ENCODE measurements at places on chromosomes 2 and 18.

GRCh38 chr18:9535430-9535991 lies 60.2 kb downstream of the RALBP1 start:
- DNase-seq: no peak

- peak; percentile 16 for DNase-seq
These were observed 743 bp downstream of the HADHA start for GRCh38 chr2:26243470-26244308.

DNA sequence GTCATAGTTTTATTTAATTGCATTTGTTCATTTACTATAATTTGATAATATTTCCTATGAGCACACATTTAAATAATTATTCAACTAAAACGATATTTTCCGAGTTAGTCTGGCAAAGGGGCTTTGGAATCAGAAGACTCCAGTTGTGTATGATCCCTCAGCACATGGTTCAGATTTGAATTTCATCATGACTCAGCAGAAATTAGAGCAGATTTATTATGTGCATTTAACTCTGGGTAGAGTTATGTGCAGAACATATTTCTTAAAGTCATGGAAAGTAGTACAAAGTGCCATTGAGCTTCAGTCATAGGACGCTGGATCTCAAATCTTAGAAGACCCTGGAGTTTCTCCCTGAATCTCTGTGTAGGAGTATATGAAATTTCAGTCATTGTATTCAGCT lies 106.7 kb downstream of the ADCYAP1 start:
- DNase-seq: no peak

- DNase-seq: no peak
These were observed 352.0 kb downstream of the TNS1 start for GRCh38 chr2:217650716-217651360.

GRCh38 chr2:233456934-233457333 lies 102.6 kb downstream of the DGKD start:
- DNase-seq: no peak

DNA sequence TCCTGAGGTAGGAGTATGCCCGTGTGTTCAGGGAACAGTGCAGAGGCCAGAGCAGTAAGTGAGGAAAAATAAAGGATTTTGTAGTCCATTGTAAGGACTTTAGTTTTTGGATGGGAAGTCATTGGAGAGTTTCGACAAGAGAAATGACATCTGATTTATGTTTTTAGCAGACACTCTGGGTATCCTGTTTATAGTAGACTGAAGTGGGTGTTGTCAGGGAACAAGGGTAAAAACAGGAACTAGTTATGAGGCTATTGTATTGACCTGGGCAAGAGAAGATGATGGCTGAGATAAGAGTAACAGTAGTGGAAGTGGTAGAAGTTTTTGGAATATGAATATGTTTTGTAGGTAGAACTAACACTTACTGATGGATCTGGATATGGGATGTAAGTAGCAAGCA lies 59.8 kb downstream of the GTF2A1L start:
- DNase-seq: no peak

GRCh38 chr18:28039078-28039477 lies 137.9 kb downstream of the CDH2 start:
- DNase-seq: no peak

- no peak for DNase-seq
These were observed 188.9 kb downstream of the MYO1B start for GRCh38 chr2:191434072-191434471.

GRCh38 chr2:223545830-223546229 lies 56.3 kb downstream of the SCG2 start:
- no peak for DNase-seq

- DNase-seq: no peak
These were observed 862.3 kb downstream of the SUCLG1 start for GRCh38 chr2:83596592-83597282.

DNA sequence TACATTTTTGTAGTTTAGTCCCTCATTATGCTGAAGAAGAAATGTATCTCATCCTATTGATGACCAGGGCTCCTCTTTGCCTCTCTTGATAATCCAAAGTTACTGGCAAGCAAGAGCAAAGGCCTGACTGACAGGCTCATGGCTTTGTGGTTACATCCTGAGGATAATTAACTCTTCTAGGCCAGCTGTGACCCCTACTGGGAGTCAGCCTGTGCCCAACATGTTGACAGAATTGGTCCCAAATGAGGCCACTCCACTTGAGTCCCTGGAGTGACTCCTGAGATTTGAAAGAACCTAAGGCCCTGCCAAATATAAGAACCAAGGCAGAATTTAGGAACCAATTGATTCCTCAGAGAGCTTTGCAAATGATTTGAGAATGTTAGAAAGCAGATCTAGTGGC lies 973.8 kb upstream of the CELF4 start:
- no peak for DNase-seq

All from activated naive CD4-positive, alpha-beta T cell treated with anti-CD3 and anti-CD28 coated beads, Interleukin-2, amount 50 U/mL, for 16 hours (primary cell).